ENCODE measurements at places on chromosomes 2 and 18. TPM values are rescaled to one million over a fixed set of nuclear protein-coding genes. Genes with fewer than 3 reads are reported as not detected.

Gene CXCR1
- total RNA-seq, result not detected

Gene ACVR1C
- total RNA-seq, result not detected

Gene ELOA2
- total RNA-seq, result not detected

Gene MAP2
- 0.79 TPM for total RNA-seq

Gene REG3G
- not detected for total RNA-seq

Gene PNKD
- 20.0 TPM for total RNA-seq

Gene SCN1A
- total RNA-seq, result not detected

Gene SLC8A1
- under 0.01 TPM for total RNA-seq

Gene STEAP3
- 7.2 TPM for total RNA-seq

Gene ONECUT2
- under 0.01 TPM for total RNA-seq

Gene HTR2B
- 3.0 TPM for total RNA-seq

Gene ADCYAP1
- total RNA-seq, result not detected

Gene DBI
- total RNA-seq, result 102 TPM

Gene RIT2
- total RNA-seq, result not detected

Gene ERICH2
- not detected for total RNA-seq
